ENCODE measurements at places on chromosomes 6 and 20.

DNA sequence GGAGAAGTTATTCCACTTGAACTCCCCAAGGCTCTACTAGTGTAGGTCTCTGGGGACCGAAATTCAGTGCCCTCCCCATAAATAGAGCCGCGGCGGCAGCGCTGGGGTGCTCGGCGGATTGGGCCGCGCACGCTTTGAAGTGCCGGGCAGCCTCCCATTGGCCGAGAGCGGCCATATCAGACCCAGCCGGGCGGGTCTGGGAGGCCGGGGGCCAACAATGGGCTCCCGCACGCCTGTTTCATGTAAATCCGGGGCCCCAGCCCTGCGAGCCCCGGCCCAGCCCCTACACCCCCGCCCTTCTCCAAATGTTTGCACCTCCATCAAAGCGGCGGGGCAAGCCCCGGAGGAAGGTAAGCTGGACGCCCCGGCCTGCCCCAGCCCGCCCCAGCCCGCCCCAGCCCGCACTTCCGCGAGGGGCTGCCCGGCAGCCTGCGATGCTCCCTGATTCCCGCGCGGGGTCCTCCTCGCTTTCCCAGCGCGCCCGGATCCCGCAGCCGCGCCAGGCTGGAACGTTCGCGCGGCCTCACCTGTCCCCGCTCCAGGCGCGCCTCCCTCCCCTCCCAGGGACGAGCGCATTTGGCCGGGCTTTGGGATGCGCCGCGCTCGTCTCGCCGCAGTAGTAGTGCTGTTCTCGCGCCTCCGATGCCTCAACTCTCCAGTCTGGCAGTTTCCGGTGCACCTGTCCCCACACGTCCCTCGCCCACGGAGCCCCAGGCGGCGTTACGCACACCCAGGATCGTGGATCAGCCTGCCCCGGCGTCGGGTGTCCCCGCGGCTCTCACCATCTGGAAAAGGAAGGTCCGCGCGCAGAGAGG, at the start of gene TBXT:
TSS of gene TBXT (minus strand) at position 51 of the 815 bp plus-strand sequence. CDS start 260 bp downstream, outside the sequence.
- no peak for DNase-seq

DNA sequence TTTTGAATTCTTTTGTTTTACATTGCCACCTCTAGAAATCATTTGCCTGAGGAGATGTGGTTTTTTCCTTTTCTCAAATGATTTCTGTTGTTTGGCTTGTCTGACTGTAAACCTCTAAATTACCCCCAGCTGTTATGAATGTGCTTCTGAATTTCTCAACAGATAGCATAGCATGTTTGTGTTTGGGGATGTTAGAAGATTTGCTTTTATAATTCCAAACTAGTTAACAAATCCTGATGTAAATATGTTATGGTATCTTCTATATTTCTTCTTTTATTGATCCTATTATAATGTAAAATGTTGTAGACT, 31.6 kb upstream of the EZR start:
- DNase-seq: no peak

DNA sequence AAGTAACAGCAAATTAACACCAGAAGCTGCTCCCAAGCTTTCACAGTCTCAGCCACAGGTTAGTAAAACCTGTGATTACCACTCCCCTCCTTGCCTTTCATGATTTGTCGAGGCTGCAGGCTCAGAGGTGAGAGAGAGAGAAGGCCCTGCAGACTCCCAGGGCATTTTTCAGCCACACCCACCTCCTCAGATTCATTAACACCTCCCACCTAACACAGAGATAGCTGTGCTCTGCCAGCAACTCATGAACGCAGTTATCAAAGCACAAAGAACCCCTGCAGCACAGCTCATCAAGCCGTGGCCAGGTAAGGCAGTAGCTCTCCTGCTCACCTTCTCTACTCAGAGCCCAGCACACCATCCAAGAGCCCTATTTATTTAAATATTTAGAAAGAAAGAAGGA, 27.1 kb downstream of the F13A1 start:
- no peak for DNase-seq

DNA sequence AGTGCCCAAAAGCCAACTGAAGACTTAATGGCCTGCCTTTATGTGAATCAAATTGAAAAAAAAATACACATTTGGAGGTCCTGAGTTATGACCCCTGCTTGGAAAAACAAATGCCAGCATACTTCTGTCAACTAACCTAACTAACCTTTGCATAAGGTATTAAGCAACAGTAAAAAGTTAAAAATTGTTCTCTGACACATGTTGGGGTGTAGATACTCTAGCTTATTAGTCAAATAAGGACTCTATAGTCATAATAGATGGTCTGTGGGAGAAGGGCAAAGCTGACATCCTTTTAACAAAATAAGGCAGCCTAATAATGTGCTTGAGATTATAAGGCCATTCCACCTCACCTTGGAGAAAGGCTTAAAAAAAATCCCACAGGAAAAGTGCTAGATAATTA, 140.5 kb downstream of the HIVEP2 start:
- no peak for DNase-seq

- DNase-seq: no peak
Measured at GRCh38 chr20:32563311-32564272, 21.5 kb downstream of the NOL4L start.

DNA sequence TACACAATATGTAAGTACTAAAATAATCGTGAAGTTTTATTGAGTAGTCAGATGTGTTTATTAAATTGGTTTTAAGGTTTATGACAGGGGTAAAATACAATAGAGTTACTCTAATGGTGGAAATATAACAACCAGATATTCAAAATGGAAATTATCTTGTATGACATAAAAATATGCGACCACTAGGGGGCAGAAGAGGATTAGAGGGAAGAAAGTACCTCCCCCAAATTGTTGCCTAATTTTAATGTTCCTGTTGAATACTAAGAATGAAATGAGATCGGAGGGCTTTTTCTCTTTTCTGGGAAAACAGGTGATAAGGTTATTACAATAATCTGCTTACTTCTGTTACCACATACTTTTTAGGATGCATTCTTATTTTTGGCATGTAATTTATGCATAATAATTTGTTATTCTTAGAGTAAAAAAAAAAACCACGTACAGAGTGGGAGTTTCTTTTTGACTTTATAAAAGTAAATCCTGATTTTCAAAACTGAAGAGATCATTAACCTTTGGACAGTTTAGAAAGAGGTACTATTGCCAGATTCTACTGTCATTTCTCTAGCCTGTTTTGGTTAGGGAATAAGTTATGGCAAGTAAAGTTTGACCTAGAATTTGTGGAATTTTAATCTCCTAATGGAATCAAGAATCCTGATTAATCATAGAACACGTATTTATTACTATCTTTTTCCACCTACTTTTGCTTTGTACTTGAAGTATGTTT, 159.2 kb downstream of the CD109 start:
- no peak for DNase-seq

- peak; percentile 69 for DNase-seq
Measured at GRCh38 chr6:31068669-31069340, 43.6 kb downstream of the C6orf15 start.

- DNase-seq: no peak
Measured at GRCh38 chr20:37303637-37304036, 14.2 kb downstream of the MANBAL start.

DNA sequence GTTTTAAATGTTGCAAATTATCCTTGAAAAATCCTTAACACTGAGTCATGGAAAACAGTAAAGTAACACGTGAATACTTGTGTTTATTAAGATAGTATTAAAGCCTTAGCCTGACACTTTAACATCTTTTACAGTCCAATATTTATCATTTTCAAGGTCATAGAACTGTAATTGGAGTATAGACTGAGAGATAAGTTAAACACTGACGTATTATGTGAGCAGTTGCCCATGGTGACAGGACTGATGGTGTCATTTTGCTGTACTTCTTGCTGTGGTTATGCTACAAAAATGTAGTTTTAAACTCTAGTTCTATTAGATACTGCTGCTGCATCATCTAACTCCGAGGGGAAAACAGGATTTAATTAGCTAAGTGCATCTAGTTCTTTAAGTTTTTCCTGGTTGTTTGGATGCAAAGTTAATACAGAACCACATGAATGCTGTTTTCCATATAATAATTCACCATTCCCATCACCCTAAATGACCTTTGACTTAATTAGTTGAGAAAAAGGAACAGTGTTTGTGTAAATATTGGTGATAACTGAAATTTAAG, 37.8 kb downstream of the SLC2A12 start:
- no peak for DNase-seq

DNA sequence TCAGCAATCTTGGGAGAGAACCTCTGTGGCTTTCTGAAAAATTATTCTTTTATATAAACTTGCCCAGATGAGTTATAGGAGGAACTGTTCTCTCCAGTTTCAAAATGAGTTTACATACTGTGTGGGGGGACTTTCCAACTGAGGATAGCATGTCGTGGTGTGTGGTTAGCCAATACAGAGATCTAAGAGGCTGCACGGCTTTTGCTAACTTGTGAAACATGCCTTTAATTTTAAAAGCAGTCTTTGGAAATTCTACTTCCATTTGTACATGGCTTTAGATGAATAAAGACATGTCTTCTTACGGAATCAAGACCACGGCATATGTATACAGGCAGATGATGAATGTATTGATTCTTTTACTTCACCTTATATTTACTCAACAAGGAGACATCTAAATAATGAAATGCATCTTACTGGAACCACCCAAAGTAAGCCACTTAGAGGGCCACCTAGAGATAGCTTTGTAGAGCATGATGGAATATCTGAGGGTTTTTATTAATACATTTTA, 39.8 kb downstream of the HIVEP1 start:
- DNase-seq: no peak

DNA sequence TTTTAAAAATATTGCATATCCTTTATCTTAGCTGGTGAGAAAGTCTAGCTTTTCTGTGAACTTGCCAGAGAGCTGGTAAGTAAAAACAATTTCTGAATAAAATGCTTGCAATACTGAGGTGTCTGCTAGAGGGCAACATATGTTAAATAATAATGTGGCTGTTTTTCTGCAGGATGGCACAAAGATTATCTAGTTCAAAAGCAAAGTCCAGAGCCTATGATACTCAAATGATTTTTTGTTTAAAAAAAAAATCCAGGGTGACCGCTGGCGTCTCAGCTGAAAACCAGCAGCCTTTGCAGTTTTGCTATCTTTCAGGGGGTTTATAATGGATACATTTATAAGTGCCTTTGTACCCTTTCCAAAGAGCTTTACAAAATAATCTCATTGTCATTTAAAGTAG, 194.9 kb downstream of the PHACTR1 start:
- DNase-seq: peak; percentile 59

- no peak for DNase-seq
Measured at GRCh38 chr20:18388860-18389259, 78.0 kb downstream of the DZANK1 start.

- peak; percentile 24 for DNase-seq
Measured at GRCh38 chr20:54062812-54063280, 7.5 kb downstream of the BCAS1 start.

Data from NCI-H446 treated with DMSO at 0.1 percent for 48 hours (cell line).